ENCODE measurements at places on chromosomes 5 and 9. TPM values are rescaled to one million over a fixed set of nuclear protein-coding genes. Genes with fewer than 3 reads are reported as not detected.

FAM200C gene
- total RNA-seq = 6.0 TPM

TMEM245 gene
- total RNA-seq = 56.7 TPM

COL15A1 gene
- total RNA-seq = 104 TPM

CCDC171 gene
- total RNA-seq = 4.5 TPM

CRB2 gene
- not detected for total RNA-seq

RNF180 gene
- total RNA-seq = 3.4 TPM

CDH12 gene
- not detected for total RNA-seq

APBB3 gene
- 17.2 TPM for total RNA-seq

CCDC192 gene
- not detected for total RNA-seq

ENTR1 gene
- total RNA-seq = 43.4 TPM

IL5 gene
- total RNA-seq = not detected

C7 gene
- 0.12 TPM for total RNA-seq

ACTBL2 gene
- 0.11 TPM for total RNA-seq

PLAC8L1 gene
- total RNA-seq = not detected

PCDHB2 gene
- 2.0 TPM for total RNA-seq

CYSTM1 gene
- total RNA-seq = 20.1 TPM

BOD1 gene
- total RNA-seq = 96.0 TPM

POMT1 gene
- 26.2 TPM for total RNA-seq

SEMA5A gene
- 16.0 TPM for total RNA-seq

TCERG1 gene
- 34.2 TPM for total RNA-seq

PTGDS gene
- 40.7 TPM for total RNA-seq

DENND4C gene
- total RNA-seq = 80.3 TPM

ZNF658 gene
- total RNA-seq = 4.6 TPM

BTNL3 gene
- total RNA-seq = not detected

SLCO6A1 gene
- not detected for total RNA-seq

KIF12 gene
- total RNA-seq = not detected

CNTNAP3B gene
- 14.5 TPM for total RNA-seq

INSL6 gene
- not detected for total RNA-seq

GABRA1 gene
- not detected for total RNA-seq

SUSD3 gene
- 14.2 TPM for total RNA-seq

SLC45A2 gene
- total RNA-seq = under 0.01 TPM

GPR151 gene
- total RNA-seq = not detected

GIN1 gene
- 7.9 TPM for total RNA-seq

OLFML2A gene
- 39.5 TPM for total RNA-seq

FBXW5 gene
- total RNA-seq = 192 TPM

MEGF10 gene
- 0.22 TPM for total RNA-seq

C5orf15 gene
- 43.1 TPM for total RNA-seq

CARD6 gene
- total RNA-seq = 5.9 TPM

SPATA31C1 gene
- not detected for total RNA-seq

RNF20 gene
- total RNA-seq = 36.4 TPM

PROB1 gene
- total RNA-seq = 1.00 TPM

CKMT2 gene
- total RNA-seq = 25.2 TPM

Measured in uterine smooth muscle cell (primary cell).